ENCODE measurements at places on chromosomes 6 and 20.

DNA sequence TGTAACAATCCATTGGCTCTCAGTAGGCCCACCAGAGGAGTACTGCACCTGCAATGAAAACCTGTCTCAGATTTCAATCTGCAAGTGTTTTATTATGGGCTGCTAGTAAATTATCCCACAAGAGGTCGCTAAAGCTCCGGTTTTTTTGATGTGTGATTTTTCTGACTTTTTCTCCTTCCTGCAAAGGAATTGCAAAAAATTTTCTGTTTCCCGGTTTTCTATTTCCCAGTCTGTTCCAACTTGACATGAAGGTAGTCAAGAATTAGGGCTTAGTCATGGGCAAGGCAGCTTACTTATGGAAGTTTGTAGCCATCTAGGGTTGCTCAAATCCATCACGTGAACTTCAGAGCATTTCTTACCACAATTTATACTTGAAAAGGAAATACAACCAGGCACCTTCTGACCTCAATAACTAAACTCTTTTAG is 38.5 kb upstream of the AHI1 start:
- DNase-seq: peak; percentile 41

DNA sequence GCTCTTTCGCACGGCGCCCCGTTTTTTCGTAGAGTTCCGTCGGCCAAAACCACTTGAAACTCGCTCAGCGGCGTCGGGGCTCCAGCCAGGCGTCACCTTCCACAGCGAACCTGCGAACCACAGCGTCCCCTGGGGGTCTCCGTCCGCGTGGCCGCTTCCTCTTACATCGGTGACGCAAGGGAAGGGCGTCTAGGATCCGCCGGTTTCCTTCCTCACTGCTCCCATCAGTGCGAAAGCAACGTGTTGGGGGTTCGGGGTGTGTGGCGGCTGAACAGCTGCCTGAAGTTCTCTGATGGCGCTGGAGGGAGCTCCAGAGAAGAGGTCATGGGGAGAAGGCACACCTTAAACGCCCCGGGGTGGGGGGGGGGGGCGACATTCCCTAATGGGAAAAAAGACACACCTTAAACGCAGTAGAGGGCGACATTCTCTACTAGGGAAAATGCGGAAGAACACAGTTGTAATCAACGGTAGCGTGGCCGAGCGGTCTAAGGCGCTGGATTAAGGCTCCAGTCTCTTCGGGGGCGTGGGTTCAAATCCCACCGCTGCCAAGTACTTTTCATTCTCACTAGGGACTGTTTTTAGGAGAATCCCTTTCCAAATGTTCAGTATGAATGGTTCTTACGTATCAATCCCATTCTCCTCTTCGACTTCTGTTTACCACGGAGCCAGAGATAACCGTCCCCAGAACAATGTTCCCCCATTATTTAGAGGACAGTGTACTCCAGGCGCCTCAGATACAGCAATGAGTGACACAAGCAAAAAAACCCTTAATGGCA is 16.4 kb downstream of the ZNF311 start:
- peak; percentile 86 for DNase-seq

- DNase-seq: no peak
Measured at GRCh38 chr6:46930331-46930730, 8.6 kb upstream of the ADGRF5 start.

DNA sequence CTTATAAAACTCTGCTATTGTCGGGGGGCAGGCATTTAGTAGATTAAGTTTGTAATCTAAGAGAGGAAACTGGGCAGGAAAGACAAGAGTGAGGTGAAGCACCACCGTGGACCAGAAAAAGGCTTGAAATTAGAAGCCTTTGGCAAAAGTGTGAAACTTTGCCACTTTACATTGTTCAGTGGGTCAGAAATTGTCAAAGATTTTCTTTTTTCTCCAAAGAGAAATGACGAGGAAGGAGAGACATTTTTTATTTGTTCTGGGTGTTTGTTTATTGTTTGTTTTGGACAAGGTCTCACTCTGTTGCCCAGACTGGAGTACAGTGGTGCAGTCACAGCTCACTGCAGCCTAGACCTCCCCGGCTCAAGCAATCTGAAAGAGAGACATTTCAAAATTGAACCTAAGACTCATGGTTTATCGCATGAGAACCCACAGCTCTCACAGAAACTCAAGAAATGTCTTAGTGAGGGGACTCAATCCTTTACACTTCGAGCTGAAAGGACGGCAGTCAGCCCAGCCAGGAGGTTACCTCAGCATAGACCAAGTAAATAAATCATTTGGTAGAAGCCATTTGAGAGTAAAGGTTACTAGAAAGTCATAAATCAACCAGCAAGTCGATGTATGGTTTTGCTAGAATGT is 262.8 kb upstream of the TAB2 start:
- no peak for DNase-seq

- peak; percentile 45 for DNase-seq
Measured at GRCh38 chr20:64188682-64189529, 24.7 kb downstream of the MYT1 start.

DNA sequence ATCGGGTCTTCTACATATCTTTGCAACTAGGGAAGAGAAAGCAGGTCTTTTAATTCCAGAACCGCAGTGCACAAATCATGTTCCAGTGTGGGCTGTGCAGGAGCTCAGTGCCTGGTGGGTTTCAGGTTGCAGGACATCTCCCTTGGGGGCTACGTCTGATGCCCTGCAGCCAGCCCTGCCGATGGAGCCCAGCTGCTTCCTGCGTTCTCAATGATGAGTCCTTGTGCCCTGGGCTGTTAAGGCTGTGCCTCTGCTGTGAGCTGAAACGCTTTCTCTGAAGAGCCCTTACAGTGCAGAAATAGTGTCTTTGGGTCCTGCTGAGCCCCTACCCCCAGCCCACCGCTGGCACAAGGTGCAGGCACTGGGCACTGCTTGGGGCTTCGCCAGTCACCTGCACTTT is 192.9 kb downstream of the SYNDIG1 start:
- DNase-seq: no peak

- DNase-seq: no peak
Measured at GRCh38 chr6:157670466-157671186, 152.4 kb upstream of the SNX9 start.

- DNase-seq: no peak
Measured at GRCh38 chr6:62775427-62776022, 435.7 kb upstream of the FKBP1C start.

GRCh38 chr6:80276861-80277260 is 170.4 kb downstream of the BCKDHB start:
- DNase-seq: no peak

GRCh38 chr6:41509580-41509979 is 36.6 kb upstream of the FOXP4 start:
- no peak for DNase-seq

DNA sequence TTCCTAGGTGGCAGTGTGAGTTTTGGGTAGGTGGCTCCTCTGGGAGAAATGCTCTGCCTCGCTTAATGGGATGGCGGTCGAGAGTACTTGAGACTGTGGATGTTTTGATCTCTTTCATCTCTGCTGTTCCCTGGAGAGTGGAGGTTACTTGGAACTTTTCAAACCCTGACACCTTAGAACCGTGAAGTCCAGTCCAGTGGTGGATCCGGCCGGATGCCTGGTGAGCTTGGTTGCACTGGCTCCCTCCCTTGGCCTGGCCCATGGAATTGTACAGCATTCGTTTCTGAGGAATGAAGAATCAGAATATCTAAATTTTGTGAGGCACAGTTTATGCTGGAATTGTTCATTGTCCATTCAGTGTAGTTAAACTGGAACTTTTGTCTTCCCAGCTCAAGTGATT is 51.0 kb downstream of the CSE1L start:
- no peak for DNase-seq

- DNase-seq: no peak
Measured at GRCh38 chr6:107116328-107116892, 1.1 kb upstream of the BEND3 start.

DNA sequence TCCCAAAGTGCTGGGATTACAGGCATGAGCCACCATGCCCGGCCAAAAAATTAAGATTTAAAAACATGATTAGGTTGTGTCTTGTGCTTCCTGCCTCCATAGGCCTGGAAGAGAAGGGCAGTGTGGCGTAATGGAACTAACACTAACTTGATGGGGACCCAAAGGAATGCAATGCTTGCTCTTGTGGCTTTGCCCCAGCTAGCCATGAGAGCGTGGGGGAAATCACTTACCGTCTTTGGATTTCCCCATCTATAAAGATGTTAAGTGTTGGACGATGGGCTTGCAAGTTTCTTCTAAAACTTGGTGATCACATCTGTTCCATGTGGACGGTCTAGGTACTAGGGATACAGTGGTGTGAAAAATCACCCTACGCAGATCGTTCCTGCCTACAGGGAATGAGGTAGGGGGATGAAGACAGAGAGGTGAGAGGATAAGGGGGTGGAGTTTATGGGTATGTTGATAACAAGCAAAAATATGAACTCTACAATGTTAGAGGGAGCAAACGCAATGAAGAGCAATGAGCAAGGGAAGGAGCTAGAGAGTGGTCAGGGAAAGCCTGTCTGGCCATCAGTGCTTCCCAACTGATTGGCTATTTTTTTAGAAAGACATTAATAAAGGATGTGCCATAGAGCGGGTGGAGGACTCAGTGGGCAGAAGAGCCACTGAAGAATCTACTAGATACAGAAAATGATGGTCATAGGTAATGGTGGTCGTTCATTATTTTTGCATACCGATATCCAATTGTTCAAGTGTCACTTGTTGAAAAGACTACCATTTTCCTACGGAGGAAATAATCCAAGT is 165.2 kb downstream of the BCAS1 start:
- DNase-seq: no peak

- peak; percentile 21 for DNase-seq
Measured at GRCh38 chr6:72616406-72617015, 5.4 kb upstream of the KCNQ5 start.

- no peak for DNase-seq
Measured at GRCh38 chr20:23164176-23164601, 78.1 kb upstream of the CD93 start.

- no peak for DNase-seq
Measured at GRCh38 chr20:361561-361960, 14.7 kb downstream of the NRSN2 start.

DNA sequence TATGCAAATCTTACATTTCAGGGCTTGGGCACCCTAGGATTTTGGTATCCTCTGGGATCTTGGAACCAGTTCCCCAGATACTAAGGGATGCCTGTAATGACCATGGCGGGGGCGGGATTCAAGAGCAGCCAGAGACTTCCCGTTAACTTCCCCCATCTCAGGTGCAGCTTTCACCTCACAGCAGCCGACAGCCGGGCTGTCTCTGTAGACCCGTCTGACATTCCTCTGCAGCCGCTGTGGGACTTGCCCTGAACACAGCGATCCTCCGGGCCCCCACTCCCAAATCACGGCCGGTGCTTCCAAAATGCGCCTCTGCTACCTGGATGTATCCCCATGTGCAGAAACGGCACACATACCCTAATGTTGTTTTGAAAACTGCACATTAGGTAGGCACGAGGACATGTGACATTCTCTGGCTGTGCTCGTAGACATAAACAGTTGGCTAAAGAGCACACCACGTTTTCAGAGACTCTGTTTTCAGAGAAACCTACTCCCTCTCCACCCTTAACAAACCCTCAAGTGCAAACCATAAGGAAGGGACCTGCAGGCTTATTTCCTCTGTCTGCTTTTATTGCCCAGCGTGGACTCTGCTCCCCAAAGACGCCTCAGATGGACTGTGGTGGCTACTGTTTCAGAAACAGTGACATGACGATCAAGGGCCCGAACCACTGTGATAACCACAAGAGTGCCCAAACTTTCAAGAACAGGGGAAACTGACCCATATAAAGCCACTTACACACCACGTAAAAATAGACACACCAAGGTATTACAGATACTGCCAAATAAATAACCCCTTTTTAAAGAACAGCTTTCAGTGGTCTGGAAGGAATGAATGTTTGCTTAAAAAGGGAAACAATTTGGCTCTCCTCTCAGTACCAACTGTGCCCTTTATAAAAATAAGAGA is 72.9 kb upstream of the FOXC1 start:
- DNase-seq: no peak

- no peak for DNase-seq
Measured at GRCh38 chr20:2365666-2366065, 15.0 kb upstream of the TGM6 start.

- DNase-seq: no peak
Measured at GRCh38 chr6:80382811-80383210, 276.3 kb downstream of the BCKDHB start.

GRCh38 chr20:49571553-49571835 is 3.6 kb upstream of the PTGIS start:
- DNase-seq: no peak

DNA sequence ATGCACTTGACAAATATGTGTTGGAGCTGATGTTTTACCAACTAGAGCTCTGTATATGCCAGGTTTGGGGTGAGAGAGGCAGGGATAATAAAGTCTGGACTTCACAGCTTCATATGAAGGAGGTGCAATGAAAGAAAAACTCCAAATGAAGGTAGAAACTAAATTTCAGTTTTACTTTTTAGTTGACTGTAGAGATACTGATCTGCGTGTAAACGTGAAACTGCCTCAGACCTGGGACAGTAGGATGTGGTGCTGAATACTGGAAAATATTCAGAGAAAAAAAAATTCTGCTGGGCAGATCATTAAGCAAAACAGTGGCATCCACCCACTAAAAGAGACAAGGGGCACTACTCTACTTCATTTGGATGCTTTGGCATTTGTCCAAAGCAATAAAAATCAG is 94.5 kb downstream of the BACH2 start:
- DNase-seq: no peak

GRCh38 chr20:62952373-62952967 is at the start of gene SLC17A9:
SLC17A9 (plus strand) TSS chr20:62952709; CDS start chr20:62952831, 122 bp downstream.
- no peak for DNase-seq

DNA sequence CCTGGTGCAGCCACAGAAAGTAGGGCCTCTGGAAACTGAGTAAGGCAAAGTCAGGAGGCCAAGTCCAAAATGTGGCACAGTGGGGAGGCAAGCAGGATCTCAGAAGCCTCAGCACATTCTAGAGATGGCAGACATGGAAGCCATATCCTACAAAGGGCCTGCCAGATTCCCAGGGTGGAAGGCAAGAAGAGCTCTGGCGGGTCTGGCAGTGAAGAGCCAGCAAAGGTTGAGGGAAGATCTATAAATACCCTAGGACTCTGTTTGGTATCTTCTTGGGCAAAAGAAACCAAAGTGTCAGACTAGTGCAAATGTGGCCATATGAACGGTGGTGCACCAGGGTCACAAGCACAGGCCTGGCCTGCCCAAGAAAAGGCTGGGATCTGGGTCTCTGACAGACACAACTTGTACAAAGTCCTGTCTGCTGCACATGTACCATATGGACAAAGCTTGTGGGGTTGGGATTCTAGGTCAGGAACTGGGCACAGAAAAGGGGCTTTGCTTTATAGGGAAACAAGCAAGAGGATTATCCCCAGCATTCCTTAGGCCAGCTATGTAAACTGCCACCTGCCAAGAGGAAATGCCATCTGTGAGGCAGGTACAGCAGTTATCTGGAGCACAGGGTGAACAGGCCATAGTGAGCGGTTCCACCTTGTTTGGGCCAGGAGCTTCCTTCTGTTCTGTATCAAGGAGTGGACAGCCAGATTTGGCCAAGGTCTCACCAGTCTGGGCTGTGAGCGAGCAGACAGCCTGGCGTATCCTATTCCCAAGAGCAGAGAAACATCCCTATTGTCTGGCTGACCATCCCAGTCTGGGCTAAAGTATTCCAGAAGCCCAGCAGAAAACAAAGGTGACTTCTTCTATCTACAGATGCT is 36.3 kb upstream of the SLC4A11 start:
- DNase-seq: no peak

GRCh38 chr20:11687546-11688292 is 230.0 kb upstream of the BTBD3 start:
- no peak for DNase-seq

GRCh38 chr20:53048387-53048786 is 76.2 kb downstream of the TSHZ2 start:
- no peak for DNase-seq
